ENCODE measurements at places on chromosomes 2 and 18. TPM values are rescaled to one million over a fixed set of nuclear protein-coding genes. Genes with fewer than 3 reads are reported as not detected.

GBX2 gene
- 5.9 TPM for total RNA-seq

- no peak for DNase-seq
Measured at GRCh38 chr2:1865716-1866234, 121.5 kb upstream of the PXDN start.

- DNase-seq = no peak
Measured at GRCh38 chr2:63696496-63696895, 107.7 kb downstream of the MDH1 start.

DNA sequence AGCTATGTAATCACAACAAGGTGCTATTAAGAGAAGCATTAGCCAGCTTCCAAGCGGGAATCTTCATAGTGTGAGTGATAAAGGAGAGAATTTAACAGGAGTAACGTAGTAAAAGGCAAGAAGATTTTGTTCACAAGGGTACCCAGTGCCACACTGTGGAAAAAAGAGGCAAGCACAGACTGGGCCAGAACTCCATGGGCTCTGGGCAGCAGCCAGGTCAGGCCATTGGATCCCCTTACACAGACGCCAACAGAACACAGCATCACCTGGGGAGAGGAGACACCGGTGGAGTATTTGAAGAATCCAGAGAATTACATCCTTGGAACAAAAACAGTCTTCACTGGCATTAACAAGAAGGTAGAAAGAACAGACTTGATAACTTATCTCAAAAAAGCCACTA lies 21.2 kb downstream of the AMER3 start:
- DNase-seq = no peak

GRCh38 chr2:186879312-186879711 lies 30.3 kb upstream of the ZSWIM2 start:
- DNase-seq = no peak

- no peak for DNase-seq
Measured at GRCh38 chr18:40555914-40556313, 1399.1 kb upstream of the PIK3C3 start.

- DNase-seq = no peak
Measured at GRCh38 chr2:162731917-162732804, 106.4 kb downstream of the KCNH7 start.

DNA sequence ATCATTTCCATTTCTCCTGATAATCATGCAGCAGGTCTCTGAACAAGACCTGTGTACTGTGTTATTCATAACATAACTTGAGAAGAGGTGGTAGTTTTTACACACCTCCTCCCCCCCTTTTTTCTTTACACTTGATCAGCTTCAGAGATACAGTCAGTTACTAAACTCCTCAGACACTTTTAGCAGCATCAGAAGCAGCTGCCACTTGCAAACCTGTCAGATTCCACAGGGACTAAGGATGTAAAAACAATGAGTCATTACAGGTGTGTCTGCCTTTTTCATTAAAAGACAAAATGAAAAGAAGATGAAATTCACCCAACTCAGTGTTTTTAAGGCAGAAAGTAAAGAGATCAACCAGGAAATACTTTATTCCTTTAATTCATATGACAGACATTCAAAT lies 254.0 kb downstream of the NRXN1 start:
- DNase-seq = no peak

DNA sequence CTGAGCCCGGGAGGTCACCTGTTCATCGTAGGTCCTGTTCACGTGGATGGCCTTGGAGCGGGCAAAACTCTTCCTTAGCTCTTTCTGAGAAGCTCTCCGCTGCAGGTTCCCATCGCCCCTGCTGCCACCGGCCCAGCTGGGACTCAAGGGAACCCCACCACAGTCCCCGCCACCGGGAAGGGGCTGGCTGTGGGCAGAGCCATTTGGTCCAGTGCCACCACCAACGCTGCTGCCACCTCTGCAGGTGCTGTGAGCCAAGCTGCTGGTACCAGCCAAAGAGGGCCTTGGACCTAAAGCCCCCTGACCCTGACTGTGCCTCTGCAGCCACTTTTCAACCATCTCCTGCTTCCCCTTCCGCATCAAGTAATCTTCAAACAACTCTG lies 586 bp downstream of the PDE11A start:
- no peak for DNase-seq

NAT8 gene
- not detected for total RNA-seq

DNA sequence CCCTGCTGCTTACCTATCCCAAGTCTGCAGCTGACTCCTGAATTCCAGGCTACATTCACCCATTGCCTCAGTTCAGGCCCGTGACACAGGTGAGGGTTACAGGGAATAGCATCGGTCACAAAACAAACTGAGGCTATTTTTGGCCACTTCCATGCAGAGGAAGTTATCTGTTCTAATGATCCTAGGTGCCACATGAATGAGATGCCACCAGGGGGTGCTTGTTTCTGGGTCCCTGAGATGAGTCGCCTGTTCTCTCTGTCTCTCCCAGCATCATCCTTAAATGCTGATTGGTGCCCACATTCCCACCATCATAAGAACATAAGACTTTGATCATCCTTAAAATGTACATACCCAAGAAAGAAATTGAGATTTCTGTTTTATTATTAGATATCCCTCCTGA lies 119.0 kb upstream of the CELF4 start:
- DNase-seq = no peak

GRCh38 chr18:56984731-56985130 lies 162.2 kb upstream of the BOD1L2 start:
- DNase-seq = no peak

GRCh38 chr2:215557701-215558100 lies 121.8 kb upstream of the FN1 start:
- DNase-seq = no peak

GRCh38 chr18:13406736-13407135 lies 188.2 kb downstream of the LDLRAD4 start:
- DNase-seq = no peak

GRCh38 chr18:73264562-73264921 lies 396.8 kb upstream of the NETO1 start:
- DNase-seq = no peak

TMEM17 gene
- total RNA-seq = 3.2 TPM

GRCh38 chr2:179442206-179442605 lies 177.6 kb upstream of the SESTD1 start:
- no peak for DNase-seq

DNA sequence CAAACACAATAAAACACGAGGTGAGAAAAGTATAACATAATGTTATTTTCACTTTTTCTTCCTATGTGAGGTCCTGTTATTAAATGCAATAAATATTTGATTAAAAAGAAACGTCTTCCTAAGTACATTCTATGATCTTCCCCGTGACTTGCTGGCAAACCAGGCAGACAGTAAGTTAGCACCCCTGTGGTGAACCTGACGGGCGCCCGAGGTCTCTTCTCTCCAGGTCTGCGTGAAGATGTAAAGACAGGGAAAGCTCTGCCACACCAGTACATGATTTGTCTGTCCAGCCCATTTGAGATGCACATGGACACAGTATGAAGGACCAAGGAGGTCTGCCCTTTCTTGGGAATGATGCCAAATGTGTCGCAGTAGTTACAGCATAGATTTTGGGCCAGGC lies 57.6 kb downstream of the PTH2R start:
- no peak for DNase-seq

DNA sequence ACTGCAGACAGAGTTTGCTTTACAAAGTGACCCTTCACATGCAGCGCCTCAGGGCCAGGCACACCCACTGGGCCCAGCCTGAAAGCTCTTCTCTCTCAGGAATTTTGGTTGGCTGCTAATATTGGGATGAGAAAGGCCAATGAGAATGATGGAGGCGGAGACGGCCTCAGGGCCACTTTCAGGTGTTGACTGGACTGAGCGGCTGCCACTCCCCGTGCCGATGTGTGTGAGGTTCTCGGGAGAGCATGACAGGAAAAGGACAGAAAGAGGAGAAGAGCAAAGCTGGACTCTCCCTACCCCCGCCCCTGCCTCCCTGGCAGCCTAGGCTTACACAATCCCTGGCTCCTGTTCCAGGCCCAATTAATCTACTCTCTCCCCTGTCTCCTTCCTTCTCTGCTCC lies 155.7 kb downstream of the CELF4 start:
- no peak for DNase-seq

ALPI gene
- not detected for total RNA-seq

DHRS9 gene
- 0.15 TPM for total RNA-seq

GRCh38 chr2:151730262-151730975 lies 3.9 kb downstream of the NEB start:
- no peak for DNase-seq

DNA sequence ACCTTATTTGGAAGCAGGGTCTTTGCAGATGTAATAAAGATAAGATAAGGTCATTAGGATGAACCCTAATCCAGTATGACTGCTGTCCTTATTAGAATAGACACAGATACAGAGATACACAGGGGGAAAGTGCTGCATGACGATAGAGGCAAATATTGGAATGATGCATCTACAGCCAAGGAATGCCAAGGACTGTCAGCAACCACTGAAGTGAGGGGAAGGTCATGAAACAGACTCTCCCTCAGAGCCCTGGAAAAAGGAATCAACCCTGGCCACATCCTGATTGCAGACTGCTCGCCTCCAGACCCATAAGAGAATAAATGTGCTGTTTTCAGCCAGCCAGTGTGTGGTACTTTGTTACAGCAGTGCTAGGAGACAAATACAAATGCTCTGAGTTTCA lies 14.8 kb downstream of the TMEM237 start:
- DNase-seq = no peak

DNA sequence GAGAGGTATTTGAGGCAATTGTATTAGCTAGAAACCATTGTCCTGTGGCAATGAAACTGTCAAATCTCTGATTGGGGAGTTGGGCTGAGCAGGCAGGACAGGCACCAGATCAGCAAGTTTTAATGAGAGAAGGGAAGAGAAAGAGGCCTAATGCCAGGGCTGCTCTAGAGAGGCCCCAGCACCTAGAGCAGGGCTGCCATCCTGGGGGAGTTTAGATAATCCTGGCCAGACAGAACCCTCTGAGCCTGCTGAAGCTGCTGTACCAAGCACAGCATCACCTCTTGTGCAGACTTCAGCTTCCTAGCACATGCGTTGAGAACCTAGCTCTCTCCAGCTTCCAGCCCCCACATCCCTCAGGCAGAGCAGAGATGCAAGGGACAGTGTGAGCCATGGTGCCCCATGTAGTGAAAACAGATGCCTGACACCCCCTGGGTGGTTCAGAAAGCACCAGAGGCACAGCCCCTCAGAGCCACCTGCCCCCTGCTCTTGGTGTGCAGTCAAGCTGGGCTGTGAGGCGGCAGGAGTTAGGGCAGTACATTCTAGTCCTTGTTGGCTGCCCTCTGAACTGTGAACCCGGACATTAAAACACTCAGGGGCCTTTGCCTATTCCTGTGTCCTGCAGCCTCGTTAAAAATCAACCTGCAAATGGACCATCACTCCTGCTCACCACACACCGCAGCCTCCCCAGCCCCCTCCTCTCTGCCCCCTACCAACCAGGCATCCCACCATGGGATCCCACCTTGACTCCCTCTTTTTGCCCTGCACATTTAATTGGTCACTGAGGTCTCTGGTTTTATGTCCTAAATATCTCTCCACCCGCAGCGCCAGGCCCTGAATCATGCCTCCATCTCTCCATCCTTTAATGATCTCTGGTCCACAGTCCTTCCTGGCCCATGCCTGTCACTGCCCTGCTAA lies 52.7 kb downstream of the ADD2 start:
- DNase-seq = no peak

GRCh38 chr2:195472501-195473234 lies 184.4 kb upstream of the SLC39A10 start:
- no peak for DNase-seq

DNA sequence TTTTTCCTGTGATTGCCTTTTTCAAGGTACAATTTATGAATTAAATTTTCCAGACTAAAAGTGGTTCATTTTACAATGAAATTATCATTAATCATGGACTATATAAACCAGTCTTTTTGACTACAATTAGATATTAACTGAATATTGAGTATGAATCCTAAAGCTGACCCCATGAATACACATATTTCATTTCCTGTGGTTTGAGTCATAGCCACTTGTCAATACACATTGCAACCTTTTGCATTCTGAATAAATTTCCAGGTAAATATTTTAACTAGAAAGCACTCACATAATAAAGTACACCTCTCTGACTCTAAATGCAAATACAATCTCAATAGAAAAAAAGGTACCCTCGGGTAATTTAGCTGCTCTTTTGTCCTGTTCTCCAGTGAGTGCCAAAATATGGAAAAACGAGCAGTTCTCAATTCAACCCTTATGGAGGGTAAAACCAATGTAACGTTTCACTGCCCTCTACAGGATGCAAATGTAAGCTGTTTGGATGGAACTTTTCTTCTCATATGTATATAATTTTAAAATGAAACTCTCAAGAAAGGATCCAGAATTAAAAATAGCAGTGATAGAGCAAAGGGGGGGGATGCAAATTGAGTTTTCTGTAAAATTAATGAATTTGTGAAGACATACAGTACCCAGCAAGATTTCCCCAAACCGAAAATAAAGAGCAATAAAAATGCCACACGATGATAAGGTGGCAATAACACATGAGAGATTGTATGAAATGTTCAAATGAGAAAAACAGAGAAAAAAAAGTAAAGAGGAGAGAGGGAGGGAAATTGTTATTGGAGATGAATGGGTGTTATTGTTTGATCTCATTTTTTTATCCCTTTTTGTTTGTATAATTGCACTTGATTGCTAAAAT lies 1795.7 kb upstream of the PIK3C3 start:
- DNase-seq = peak; percentile 16

IL1F10 gene
- not detected for total RNA-seq

GRCh38 chr2:235931676-235932075 lies 236.5 kb downstream of the GBX2 start:
- no peak for DNase-seq

GREB1 gene
- 6.2 TPM for total RNA-seq

SMYD1 gene
- total RNA-seq = not detected

DNA sequence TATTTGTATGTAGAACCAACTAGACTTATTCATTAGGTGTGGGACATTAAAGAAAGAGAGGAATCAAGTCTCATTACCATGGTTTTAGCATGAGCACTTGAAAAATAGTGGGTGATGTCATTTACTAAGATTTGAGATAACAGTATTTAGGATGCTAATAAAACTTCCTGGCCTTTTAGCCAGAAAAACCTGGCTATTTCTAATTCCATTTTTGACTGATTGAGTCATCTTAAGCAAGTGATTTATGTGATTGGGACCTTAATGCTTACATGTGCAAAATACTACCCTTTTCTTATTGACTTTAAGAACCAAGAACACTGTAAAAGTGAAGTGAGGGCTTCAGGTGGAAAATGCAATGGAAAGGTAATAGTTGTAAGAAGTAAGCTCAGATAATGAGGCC lies 196.8 kb upstream of the SESTD1 start:
- no peak for DNase-seq

DNA sequence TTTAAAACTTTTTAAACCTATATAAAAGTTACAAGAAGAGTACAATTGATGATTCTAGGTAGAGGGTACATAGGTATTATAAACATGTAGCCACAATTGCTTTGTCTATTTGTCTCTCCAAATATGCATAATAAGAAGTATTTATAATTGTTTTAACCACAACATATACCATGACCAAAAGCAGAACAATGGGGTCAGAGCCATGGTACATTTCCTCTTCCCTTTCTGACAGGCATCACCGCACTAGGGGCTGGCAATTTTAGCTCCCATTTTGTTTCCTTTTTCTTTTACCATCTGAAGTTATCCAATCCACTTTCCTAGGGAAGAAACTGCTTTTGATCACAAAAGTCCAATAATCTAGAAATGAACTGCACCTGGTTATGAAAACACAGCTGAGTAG lies 49.3 kb downstream of the TMX3 start:
- no peak for DNase-seq

Data from HCT116 (cell line).